ENCODE measurements at places on chromosomes 4 and X. TPM values are rescaled to one million over a fixed set of nuclear protein-coding genes. Genes with fewer than 3 reads are reported as not detected.

CDX4 gene
- total RNA-seq = not detected

FGFR3 gene
- total RNA-seq = 26.5 TPM

SYNPO2 gene
- 428 TPM for total RNA-seq

DLG3 gene
- total RNA-seq = 23.7 TPM

PHOX2B gene
- 3.3 TPM for total RNA-seq

CYBB gene
- total RNA-seq = 62.0 TPM

VCX3B gene
- total RNA-seq = not detected

DOK7 gene
- total RNA-seq = 2.2 TPM

TRO gene
- 56.3 TPM for total RNA-seq

SMAD1 gene
- total RNA-seq = 67.8 TPM
